ENCODE measurements at places on chromosomes 6 and 20.

DNA sequence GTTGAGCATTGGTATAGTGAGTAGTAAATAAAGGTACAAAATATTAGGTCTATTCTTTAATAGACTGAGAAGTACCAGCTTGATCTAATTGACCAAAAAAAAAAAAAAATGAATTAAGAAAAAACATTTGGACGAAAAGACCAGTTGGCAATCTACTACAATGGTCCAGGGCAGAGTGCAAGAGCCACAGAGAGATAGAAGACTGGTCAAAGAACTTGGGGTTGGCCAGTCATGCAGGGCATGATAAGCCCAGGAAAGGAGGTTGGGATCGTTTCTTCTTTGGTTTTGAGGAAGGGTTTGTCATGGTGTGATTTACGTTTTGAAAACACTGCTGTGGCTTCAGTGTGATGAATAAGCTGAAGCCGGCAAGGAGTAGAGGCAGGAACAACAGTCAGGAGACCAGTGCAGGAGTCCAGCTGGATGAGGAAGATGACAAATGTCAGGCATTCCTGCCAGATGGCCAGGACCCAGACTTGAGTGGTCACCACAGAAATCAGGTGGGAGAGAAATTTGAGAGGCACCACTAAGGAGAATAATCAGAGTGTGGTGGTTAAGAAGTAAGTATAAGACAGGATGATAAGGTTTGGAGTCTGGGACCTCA is 14.0 kb downstream of the SMLR1 start:
- no peak for DNase-seq

- no peak for DNase-seq
These were observed 81.2 kb downstream of the THBS2 start for GRCh38 chr6:169172456-169172855.

DNA sequence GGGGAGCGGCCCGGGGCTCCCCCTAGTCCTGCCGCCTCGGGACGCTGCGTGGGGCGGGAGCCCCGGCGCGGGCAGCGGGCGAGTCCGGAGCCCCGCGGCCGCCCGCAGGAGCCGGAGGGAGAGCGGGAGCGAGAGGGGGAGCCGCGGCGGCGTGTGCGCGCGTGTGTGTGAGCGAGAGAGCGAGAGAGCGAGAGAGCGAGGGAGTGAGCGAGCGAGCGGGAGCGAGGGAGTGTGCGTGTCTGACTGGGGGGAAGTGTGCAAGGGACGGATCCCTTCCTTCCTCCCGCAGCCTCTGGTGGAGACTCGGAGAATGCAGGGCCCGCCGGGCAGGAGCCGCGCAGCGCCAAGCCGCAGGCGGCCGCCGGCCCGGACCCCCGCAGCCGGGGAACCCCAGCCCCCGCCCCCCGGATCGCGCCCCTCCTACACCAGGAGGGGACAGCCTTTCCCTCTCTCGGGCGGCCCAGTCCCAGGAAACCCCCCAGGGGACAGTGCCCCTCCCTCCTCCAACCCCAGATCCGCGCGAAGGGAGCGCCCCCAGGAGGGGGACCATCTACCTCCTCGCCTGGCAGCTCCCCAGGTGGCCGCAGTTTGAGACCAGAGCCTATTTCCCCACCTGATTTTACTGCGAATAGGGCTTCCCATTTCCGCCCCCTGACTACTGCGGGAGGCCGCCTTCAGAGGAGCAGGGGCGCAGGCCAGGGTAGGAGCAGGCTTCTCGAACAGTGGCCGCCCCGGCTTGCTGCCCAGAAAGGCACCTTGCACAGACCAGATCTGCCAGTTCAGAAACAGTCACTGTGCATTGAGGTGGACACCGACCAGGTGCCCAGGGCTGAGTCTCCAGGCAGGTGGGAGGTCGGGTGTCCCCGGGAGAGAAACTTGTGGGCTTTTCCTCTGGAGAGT is at the start of gene CDH22:
TSS of gene CDH22 (minus strand) at position 241 of the 900 bp plus-strand sequence. CDS start 57,204 bp downstream, outside the sequence.
- DNase-seq, result peak; percentile 44

GRCh38 chr20:31330893-31331292 is 22.5 kb upstream of the DEFB116 start:
- no peak for DNase-seq

DNA sequence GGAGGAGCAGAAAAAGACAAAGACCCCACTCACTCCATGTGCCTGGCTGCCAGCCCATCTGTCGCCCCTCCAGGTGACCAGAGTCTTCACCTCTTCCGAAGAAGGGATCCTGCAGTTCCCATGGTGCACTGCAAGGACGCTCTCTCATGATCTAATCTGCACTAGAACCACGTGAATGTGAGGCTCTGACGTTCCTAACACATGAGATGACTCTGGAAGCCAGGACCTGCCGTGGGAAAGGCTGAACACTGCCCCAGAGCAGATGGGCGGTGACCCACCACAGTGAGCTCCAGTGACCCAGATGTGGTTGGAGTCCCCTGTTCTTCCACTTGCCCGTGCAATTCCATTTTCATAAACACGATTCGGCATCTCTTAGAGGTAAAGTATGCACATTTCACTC is 39.6 kb upstream of the PDE10A start:
- DNase-seq, result no peak

DNA sequence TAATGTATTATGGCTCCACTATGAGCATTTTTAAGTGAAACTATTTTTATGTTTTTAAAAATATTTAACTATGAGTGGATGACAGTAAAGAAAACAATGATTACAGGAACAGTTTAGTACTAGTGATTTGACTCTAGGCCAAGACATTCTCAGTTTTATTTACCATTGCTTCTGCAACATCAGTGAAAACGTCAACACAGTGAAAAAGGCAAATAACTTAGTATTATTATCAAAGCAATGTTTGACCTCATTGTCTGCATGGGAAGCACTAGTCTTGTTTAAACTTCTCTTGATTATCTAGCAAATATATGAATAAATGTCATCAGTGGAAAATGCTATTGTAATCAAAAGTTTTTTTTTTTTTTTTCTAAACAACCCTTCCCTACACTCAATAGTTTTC is 165.0 kb downstream of the HTR1B start:
- DNase-seq, result no peak

DNA sequence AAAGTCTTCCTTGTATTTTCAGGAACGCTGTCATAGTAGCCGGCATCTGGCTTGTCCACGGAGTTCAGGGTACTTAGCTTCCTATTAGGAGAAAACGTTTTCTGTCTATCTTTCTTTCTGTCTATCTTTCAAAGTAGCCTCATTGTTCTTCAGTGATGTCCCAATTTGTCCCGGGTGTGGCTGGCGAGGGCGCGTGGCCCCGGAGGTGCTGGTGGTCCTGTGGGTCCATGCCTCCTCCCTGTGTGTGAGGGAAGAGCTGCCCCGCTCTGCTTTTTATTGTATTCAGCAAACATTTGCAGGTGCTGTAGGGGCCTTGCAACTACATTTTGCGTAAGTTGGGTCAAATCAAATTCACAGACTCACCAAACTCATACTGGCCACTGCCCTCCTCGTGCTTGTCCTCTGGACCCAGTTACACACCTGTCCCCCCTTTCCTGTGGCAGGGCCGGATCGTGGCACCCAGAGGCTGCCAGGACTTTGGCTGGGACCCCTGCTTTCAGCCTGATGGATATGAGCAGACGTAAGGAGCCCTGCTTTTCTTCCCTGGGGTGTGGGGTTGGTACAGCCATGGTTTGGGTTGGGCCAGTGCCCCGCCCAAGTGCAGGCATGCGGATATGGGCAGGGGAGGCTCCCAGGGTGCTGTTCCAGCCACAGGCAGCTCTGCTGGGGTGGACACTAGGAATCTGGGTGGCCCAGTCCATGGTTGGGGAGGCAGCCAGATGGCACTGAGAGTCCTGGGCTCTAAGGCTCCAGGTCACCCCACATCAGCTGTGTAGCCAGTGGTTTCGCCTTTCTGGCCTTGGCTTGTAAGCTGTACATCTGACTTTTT is 12.3 kb downstream of the ITPA start:
- no peak for DNase-seq

- no peak for DNase-seq
These were observed 1.7 kb downstream of the THBS2 start for GRCh38 chr6:169251822-169252504.

DNA sequence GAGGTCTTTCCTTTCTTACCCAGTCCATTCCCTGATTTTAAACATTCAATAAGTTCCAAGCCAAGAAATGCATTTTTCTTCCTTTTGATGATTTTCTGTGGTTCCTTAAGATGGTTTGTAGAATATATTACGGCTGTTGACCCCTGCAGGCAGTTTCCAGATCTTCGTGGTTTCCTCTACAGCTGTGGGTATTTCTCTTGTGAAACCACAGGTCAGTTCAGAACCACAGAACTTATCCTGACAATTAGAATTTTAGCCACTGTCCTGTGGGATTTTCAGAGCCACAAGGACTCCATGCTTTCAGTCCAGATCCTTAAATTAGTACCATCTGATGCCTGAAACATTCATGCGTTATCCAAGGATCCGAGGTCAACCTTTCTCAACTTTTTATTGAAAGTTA is 29.7 kb upstream of the EXOC2 start:
- no peak for DNase-seq

- DNase-seq, result no peak
These were observed 7.1 kb downstream of the TFEB start for GRCh38 chr6:41728073-41728936.

DNA sequence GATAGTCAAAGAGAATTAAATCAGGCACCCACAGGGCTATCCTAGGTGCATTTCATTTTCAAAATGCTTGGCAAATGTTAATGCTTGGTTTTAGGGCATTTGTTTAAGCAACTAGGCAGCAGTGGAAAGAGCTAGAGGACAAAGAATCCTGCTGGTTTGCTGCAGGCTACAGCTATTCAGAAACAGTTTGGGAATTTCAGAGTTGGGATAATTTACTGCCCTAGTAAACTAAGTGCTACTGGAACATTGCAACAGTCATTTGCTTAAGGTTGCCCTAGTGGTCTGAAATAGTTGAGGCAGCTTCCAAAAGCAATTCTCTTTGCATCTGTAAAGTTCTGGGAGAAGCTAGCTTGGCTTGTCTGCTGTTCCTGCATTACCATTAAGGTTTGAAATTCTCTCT is 312.7 kb downstream of the LAMA2 start:
- DNase-seq, result no peak

DNA sequence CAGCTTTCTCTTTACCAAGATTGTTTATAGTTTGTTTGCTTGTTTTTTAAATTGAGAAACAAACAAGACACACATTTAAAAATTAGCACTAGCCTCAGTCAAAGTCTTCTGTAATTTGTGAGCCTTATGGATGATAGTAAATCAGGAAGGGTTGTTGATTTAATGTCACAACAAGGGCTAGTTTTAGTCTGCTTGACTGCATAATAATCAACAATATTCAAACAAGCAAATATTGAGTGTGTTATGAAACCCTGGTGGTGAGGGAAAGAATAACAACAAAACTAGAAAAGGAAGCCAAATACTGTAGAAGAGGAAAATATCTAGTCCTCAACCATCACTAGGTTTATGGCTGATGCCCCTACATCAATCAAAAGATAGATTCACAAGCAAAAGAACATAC is 228.6 kb downstream of the TBC1D7 start:
- no peak for DNase-seq

GRCh38 chr6:81263531-81264168 is 488.8 kb downstream of the TENT5A start:
- no peak for DNase-seq

GRCh38 chr6:153312634-153313033 is 181.6 kb upstream of the RGS17 start:
- DNase-seq, result peak; percentile 60

- peak; percentile 69 for DNase-seq
These were observed 283.6 kb upstream of the CNR1 start for GRCh38 chr6:88449770-88450169.

DNA sequence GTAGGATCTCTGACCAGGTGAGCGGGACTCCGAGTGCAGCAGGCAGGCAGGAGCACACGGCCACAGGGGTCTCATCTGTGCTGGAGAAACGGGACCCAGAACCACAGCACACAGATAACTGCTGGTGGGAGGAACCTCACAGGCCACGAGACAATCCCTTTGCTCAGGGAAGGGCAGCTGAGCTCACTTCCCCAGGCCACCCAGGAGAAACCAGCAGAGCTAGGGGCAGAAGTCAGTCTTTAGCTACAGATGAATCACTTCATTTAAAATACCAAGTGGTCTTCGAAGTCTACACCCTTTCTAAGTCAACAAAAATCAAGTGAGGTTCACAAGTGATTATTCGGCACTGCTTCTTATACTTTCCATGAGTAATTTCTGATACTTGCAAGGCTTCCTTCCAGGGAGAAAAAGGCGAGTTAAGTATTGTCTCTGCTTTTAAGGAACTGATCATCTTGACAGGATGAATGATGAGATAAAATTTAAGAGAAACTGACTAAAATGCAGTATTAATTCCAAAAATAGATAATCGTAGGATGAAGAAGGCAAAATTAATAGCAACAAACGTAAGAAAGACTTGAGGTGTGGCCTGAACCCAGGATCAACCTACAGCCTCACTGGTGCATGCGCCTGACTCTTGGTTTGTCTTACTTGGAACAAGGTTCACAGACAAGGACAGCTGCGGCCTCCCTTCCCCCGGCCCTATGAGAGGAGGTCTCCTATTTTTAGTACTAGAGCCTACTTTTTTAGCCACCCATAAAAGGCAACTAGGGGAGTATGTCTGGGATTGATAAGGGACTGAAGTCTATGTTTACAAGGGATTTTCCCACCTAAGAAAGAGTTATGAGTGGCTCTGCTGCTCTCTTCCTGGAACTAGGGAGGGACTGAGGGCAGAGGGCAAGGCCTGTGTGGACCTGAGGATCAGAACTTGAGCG is 233.6 kb downstream of the TTLL2 start:
- no peak for DNase-seq

DNA sequence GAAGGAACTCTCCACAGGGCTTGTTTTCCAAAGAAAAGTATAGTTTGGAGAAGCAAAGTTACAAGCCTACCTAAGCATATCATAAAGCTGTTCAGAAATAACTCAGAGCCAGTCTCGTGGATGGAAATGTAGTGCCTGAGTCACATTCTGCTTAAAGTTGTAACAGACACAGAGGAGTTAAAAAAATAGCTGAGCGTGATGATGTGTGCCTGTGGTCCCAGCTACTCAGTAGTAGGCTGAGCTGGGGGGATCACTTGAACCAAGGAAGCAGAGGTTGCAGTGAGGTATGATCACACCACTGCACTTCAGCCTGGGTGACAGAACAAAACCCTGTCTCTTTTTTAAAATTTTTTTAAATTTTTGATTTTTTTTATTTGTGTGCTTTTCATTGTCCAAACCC is 6.6 kb downstream of the ALDH5A1 start:
- DNase-seq, result no peak

- DNase-seq, result no peak
These were observed 49.1 kb upstream of the TMEM30A start for GRCh38 chr6:75333676-75334200.
